ENCODE measurements at places on chromosomes 6 and 20.

DNA sequence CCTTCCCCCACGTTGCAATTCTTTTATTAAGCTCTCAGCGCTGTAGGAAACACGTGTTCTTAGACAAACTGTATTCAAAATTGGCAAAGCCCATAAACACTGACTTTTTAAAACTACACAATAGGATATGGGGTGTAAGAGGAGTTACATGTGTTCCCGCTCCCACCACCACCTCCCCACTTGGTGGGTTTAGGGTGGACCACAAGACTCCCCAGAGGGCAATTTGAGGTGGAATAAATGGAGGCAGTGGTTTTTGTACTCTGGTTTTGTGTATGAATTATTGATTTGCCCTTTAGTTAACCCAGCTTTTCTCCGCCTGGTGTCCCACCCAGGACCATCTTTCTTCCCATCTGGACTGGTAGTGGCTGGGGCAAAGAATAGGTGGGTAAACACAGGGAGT, 3.7 kb downstream of the UQCC2 start:
- DNase-seq: no peak

DNA sequence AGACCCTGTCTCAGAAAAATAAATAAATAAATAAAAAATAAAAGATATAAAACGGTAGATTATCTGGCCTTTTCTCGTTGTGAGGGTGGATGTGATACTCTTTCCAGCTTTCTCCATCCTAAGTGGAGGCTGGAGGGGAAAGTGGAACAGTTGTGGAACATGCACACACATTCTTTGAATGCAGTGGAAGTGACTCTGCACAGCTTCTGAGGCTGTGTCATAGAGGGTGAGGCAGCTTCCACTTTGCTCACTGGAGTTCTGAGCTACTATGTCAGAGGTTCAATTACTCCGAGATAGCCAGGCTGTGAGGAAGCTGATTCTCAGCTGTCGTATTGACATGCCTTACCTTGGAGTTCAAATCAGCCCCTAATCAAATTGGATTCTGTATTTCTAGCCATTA, 82.2 kb downstream of the CHMP4B start:
- DNase-seq: peak; percentile 91

- no peak for DNase-seq
Observed at GRCh38 chr6:25270559-25270958, 8.6 kb upstream of the CARMIL1 start.

DNA sequence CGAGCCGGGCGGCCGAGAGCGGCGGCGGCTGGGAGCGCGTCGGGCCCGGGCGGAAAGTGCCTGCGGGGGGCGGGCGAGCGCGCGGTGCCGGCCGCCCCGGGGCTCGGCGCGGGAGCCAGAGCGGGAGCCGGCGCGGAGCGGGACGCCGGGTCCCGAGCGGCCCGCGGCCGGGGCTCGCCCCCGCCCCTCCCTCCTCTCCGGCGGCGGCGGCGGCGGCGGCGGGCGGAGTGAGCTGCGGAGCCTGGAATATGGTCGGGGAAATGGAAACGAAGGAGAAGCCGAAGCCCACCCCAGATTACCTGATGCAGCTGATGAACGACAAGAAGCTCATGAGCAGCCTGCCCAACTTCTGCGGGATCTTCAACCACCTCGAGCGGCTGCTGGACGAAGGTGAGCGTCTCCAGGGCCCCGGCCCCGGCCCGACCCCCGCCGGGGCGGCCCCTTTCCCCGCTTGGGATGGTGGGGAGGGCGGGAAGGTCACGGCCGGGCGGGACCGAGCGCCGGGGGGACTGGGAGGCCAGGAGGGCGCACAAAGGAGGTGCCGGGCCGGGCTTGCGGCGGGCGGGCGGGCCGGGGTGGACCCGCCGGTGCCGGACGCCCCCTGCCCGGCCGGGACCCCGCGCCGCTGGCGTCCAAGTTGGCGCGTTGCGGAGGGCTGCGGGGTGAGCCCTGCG, 565 bp downstream of the QKI start:
- DNase-seq: no peak

DNA sequence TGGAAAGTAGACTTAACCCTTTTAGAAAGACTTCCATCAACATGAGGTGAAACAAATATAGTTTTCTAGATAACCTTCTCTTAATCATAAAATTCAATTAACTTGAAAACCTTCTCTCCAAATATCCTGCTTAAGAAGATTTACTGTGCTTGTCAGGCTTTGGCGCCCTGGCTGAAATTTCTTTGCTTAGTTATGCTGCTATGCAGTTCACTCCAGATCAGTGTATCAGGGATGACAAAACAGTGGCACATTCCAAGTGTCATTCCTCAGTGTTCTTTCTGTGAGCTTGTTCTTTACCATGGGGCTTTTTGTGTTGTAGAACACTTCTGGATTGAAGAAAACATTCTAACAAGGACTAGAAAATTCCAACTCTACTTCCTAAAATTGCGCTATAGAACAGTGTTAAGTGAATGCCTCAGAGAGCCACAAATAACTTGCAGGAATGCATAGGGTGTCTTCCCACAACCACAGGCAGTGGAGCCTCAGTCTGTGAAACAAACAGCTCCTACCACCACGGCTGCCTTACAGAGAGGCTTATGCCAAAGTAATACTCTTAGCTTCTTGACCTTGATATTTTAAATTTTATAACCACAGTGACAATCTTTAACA, 443.6 kb downstream of the CDC5L start:
- DNase-seq: peak; percentile 66

DNA sequence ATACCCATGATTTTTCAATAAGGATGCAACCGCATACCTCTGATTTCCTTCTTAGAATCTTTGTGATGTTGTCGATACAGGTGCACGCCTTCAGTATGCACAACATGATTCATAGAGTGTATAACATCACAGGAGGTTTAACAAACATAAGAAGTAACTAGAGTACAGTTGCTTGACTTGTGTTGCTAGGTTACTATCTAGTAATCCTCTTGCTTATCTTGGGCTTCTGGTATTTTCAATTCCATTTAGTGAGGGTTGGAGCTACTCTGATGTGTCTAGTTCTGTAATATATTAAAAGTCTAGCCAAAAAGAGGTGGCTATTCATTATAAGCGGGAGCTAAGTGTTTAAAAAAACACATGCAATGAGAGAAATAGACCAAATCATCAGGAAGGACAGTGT, 85.5 kb upstream of the TENT5A start:
- DNase-seq: no peak

DNA sequence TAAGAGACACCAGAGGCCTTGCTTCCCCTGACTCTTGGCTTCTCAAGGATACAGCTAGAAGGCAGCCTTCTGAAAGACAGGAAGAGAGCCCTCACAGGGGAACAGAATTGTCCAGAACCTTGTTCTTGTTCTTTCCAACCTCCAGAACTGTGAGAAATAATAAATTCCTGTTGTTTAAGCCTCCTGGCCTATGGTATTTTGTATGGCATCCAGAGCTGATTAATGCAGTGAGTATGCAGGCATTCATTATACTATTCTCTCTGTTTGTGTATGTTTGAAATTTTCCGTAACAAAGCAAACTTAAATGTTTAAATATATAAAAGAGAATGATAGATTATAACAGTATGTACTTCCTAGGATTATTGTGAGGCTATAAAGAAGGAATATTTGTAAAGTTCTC, 903.4 kb upstream of the FLRT3 start:
- DNase-seq: peak; percentile 49

- DNase-seq: peak; percentile 66
Observed at GRCh38 chr6:154732538-154733182, 556 bp upstream of the SCAF8 start.

DNA sequence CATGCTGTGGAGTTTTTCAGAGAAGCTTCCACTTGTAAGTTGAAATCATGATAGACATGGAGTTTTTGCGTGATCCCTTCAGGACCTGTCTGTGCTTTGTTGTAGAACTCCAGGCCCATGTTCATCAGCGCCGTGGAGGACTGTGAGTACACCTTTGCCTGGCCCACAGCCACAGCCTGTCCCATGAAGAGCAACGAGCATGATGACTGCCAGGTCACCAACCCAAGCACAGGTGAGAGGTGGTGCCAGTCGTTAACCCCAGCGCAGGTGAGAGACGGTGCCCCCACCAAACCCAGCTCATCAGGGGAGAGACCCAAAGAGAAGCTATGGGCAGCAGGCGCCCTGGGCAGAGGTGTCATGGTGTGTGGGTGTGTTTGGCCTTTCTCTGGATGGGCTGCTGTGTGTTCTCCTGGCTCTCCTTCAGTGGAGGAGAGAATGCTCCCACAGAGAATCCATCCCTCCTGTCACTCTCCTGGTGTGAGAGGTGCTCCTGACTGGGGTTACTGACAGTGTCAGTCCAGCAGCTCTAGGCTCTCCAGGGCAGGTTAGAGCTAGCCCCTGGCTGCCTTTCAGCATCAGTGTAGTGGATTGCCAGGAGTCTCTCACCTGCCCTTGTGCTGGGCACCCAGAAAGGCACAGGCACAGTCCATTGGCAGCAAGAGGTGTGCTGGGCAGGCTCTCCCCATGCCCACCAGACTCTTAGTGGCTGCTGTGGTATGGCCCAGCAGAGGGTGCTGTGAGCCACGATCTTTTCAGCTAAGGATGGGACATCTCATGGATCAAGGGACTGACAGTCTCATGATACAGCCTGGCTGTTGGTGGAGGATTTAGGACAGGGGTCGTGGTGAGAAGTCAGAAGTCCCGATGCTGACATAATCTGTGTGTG, 49.6 kb upstream of the SLC22A1 start:
- DNase-seq: peak; percentile 11

DNA sequence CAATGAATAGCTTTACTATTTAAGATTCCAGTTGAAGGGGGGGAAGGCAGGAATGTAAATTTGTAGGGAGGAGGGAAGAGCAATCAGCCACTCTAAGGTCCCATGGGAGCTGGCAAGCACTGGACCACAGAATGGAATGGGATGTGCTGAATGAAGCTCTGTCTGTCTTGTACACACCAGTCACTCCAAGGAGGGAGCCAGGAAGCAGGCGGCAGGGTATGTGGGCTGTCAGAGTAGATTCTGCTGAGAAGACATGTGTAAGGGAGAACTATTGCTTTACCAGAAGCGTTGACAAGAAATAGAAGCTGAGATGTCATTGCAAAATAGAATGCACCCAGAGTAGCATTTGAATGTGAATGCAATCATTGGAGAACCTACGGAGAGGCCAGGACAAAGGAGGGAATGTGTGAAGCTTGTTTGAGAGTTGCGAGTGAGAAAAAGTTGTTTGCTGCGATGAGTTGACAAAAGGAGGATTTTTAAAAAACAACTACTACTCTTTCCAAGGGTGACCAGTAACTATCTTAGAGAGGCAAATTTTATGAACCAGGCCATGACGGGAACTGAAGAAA, 25.2 kb upstream of the PDE7B start:
- DNase-seq: no peak

- DNase-seq: peak; percentile 59
Observed at GRCh38 chr6:155521719-155522118, 66.1 kb upstream of the NOX3 start.

DNA sequence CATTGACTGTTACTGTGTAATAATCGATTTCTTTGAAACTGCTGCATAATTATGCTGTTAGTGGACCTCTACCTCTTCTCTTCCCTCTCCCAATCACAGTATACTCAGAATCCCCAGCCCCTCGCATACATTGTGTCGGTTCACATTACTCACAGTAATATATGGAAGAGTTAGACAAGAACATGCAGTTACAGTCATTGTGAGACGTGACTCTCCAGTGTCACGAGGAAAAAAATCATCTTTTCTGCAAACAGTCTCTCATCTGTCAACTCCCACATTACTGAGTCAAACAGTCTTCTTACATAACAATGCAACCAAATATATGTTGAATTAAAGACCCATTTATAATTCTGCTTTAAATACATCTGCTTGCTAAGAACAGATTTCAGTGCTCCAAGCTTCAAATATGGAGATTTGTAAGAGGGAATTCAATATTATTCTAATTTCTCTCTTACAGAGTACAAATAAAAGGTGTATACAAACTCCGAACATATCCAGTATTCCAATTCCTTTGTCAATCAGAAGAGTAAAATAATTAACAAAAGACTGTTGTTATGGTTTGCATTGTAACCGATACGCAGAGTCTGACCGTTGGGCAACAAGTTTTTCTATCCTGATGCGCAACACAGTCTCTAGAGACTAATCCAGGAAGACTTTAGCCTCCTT, 113.3 kb downstream of the TMEM242 start:
- no peak for DNase-seq

GRCh38 chr6:55198715-55199114, 24.4 kb downstream of the HCRTR2 start:
- no peak for DNase-seq

GRCh38 chr6:41730531-41731436, 4.6 kb downstream of the TFEB start:
- peak; percentile 82 for DNase-seq

DNA sequence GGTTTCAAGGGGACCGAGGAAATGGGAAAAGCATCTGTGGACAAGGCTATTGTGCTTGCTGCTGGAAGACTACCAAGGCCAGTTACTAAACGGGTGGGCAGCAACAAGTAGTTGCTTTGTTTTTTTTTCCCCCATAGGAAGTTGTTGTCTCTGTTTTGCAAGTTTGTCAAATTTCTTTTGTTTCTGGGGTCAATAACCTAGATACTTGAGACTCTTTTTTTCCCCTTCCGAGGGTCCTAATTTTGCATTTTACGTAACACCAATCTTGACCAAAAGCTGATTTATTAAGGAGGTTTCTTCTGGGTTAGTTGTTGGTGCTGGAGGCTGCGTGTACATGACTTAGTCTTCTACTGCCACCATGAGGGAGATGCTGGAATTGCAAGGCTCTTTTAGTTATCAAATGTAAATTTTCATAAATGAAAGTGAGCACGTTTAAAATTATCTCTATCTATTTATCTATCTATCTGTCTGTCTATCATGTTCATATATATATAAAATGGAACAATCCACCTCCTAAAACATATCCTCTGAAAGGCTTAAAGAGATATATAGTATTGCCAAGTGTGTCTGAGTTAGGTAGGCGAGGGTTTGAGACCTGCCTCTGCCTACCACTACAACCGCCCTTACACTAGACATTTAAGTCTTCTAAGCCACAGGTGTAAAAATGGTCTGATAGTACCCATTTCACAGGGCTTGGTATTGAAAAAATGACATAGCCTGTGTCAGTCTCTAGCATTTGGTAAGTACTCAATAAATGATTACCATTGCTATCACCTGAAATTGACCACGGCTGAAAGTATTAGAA, 60.2 kb downstream of the GCLC start:
- DNase-seq: peak; percentile 70

DNA sequence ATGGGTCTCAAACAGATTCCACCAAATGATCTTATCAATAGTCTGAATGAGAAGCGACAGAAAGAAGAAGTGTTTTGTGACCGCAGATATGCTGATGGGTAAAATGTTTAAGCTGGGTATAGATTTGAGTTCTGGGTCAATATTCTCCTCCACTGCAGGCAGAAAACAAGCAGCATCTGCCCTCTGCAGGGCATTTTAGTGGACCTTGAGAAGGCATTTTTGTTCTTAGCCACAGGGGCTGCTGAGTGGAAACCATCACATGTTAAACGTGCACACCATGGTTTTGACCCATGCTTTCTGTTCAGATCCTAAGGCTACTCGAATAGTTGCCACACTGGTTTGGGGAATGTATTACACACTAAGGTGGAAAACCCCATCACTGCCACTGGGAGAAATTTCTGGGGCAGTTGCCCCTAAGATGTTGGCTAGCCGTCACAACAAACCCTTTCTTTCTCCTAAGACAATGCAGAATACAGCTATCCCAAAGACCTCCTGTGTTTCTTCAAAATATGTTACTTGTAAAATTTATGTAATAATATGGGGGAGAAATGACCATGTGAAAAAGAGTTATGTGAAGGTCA, 5.5 kb downstream of the POU3F2 start:
- peak; percentile 25 for DNase-seq

All from EH (cell line).